Hematopoietic multipotent progenitor cell treated with erythropoietin and hydrocortisone succinate and interleukin-3 and kit ligand, for 4 days (in vitro differentiated cells): ENCODE measurements at places on chromosomes 4 and X.

DNA sequence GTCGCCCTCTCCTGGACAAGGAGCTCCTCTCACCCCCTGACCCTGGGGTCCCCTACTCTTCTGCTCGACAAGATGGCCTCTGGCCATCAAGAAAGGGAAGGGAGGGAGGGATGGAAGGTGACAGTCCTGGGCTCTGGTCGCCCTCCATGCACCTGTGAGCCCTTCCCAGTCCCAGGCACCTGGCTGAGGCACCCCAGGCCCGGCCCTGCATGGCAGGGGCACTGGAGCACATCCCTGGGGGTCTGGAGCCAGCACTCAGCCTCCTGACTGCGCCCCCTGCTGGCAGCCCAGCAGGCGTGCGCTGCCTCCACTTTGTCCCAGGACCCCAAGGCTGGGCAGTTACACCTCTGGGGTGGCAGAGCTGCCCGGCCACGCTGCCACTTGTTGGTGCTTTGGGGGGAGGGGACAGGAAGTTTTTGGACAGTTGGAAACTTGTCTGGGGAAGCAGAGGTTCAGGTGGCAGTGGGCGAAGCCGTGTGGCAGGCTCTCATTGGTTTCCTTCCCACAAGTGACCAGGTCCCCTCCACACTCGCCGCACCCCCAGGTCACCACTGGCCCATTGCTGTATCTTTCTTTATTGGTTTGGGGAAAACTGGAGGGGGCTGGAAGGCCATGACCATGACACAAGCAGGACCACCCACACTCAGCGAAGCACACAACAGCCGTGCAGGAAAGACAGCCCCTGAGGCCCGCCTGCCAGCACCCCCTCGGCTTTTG, 4.3 kb downstream of the PNCK start:
- peak; percentile 46 for DNase-seq

DNA sequence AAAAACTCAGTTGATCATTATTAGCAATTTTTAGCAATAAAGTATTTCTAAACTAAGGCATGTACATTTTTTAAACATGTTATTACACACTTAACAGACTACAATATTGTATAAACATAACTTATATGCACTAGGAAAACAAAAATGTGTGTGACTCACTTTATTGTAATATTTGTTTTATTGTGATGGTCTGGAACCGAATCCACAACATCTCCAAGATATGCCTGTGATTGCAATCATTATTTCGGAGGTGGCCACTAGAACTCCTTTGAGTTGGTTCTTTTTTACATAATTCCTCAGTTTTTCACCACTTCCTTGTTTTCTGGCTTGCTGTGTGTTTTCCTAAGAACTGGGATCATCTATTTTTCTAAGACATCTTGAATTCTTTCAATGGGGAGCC, 53.7 kb downstream of the FBXW7 start:
- no peak for DNase-seq

- DNase-seq: no peak
Measured at GRCh38 chrX:72735561-72735960, 21.5 kb upstream of the PHKA1 start.

GRCh38 chrX:97452283-97452682, 568.6 kb downstream of the RPA4 start:
- no peak for DNase-seq

DNA sequence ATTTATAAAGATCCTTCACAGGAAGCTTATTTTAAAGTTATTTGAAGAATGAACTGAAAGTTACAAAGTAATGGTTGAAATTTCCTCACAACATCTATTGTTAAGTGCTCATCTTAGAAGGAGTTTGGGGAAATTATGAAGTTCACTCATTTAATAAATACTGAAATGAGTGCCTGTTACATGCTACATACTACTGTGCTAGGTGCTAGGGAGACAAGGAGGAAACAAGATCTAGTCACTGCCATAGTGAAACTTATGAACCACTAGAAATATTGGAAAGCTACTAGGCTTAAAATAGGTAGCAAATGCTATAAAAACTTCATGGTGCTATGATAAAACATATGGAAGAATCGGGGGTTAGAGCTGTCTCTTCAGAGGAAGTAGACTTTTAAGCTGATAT, 97.1 kb downstream of the JADE1 start:
- no peak for DNase-seq

GRCh38 chr4:26022346-26023202, 108.6 kb downstream of the SMIM20 start:
- DNase-seq: no peak

- DNase-seq: peak; percentile 12
Measured at GRCh38 chr4:6125103-6125651, 75.2 kb downstream of the JAKMIP1 start.

DNA sequence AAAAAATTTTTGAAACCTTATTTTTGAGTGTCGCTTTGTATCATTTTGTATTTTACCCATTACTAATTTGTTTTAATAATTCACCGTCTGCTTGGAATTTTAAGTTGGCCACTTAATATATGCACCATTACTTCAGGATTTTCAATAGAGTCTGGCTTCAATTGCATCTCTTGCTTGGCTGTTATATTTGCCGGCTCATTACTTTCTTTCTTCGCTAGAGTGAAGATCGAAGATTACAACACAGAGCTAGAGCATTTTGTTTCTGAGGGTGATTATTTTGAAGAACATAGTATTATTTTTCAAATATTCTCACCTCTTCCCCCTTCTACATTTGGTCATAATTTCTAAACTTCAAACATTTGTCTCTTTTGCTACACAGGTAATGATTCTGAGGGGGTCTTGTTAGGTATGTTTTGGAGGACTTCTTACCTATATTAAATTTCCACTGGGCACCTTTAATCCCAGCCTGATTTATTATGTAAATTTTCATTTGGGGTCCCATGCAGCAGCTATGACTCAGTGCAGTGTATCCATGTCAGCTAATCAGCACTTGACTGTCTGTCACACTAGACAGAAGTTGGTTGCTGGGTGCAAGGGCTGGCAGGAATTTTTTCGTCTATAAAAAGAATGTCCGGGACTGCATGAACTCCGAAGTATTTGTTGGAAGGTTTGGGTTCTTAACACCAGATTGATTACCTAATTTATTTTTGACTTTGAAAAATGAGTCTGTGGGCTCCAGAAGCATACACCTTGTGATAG, 18.6 kb downstream of the TBC1D1 start:
- no peak for DNase-seq

DNA sequence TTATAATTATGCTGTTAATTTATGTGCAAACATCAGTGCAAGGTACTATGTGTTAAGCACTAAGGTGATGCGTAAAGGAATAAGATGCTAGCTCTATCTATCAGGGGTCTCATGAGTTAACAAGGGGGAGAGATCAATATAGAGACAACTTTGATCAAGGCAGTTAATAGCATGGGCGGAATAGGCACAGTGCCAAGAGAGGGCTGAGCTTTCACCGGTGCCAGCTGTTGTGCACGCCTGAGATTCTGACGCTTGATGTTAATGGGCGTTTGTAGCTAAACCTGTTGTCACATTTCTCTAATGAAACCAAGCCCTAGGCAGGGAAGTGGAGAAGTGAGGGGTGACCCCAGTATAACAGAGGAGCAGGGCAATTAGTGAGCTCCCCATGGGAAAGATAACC, 86.0 kb upstream of the NMU start:
- DNase-seq: no peak
